ENCODE measurements at places on chromosomes 1 and 21.

GRCh38 chr1:211420845-211421454 lies 71.0 kb downstream of the RD3 start:
- no peak for DNase-seq

GRCh38 chr1:96978901-96979300 lies 257.3 kb downstream of the PTBP2 start:
- DNase-seq = no peak

DNA sequence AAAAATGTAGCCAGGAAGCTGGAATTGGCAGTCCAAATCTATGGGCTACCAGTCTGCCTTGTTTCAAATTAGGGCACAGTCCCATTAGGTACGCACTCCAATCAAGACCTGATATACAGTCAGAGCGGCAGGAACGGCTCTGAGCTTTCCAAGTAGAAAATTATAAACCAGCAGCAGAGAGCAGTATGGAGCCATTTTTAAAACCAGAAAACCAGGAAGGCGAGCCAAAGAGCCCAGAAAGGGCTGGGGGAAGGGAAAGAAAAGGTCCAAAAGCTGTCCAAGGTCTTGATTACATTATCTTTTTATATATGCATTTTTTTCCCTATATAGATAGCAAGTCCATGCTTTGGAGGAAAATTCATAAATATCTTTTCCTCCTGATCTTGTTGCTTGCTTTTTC lies 719.0 kb downstream of the RWDD3 start:
- no peak for DNase-seq

DNA sequence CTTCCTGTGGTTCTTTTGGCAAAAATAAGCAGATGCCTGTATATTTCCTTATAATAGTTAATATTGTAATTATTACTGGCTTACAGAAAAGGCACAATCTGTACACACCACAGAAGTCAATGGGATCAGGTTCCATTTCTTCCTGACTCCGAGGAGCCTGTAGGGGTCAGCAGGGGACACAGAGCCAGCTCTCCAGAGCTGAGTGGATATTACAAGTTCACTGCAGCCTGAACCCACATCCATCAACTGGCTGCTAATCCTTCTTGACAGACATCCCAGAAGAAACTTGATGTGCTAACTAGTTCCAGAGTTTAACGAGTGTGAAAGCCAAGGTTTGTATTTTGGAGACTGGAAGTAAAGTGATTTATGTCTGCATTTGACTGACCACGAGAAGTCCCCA lies 203.8 kb downstream of the LMX1A start:
- no peak for DNase-seq
